ENCODE measurements at places on chromosomes 5 and 9.
A peak's percentile ranks its signal among the peaks of the same experiment; 100 is the strongest.

GRCh38 chr5:131265311-131265803 is 1.5 kb downstream of the CDC42SE2 start:
- DNase-seq = no peak

GRCh38 chr5:149265597-149265996 is 6.1 kb upstream of the AFAP1L1 start:
- peak; percentile 43 for DNase-seq

DNA sequence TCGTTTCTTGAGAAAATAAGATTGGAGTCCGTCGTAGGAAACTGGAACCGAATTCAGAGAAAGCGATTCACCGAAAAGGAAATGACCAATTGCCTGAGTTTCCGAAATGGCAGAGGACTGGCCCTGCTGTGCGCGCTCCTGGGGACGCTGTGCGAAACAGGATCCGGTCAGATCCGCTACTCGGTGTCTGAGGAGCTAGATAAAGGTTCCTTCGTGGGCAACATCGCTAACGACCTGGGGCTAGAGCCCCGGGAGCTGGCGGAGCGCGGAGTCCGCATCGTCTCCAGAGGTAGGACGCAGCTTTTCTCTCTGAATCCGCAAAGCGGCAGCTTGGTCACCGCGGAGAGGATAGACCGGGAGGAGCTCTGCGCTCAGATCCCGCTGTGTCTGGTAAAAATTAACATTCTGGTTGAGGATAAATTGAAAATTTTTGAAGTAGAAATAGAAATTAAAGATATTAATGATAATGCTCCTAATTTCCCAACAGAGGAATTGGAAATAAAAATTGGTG is 379 bp downstream of the PCDHGA3 start:
- no peak for DNase-seq

DNA sequence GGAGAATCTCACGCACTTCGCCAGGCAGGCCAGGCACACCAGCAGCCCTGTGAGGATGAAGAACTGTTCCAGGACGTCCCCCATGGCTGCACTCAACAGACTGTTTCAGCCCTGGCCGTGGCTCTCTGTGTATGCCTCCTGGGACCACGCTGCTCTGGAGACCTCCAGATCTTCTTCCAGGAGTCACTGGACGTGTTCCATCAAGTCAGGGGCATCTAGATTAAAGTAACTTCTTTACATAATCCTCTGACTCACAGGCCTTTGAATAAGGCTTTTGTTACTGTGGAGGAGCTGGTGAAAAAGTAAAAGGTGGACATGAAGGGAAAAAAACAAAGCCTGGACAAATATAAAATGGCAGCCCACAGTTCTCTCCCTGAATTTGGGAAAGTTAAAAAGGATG is at the start of gene HSD17B3:
HSD17B3 (minus strand) TSS at position 156 of the 400 bp plus-strand sequence; CDS start at position 84, 72 bp downstream.
- DNase-seq = no peak

DNA sequence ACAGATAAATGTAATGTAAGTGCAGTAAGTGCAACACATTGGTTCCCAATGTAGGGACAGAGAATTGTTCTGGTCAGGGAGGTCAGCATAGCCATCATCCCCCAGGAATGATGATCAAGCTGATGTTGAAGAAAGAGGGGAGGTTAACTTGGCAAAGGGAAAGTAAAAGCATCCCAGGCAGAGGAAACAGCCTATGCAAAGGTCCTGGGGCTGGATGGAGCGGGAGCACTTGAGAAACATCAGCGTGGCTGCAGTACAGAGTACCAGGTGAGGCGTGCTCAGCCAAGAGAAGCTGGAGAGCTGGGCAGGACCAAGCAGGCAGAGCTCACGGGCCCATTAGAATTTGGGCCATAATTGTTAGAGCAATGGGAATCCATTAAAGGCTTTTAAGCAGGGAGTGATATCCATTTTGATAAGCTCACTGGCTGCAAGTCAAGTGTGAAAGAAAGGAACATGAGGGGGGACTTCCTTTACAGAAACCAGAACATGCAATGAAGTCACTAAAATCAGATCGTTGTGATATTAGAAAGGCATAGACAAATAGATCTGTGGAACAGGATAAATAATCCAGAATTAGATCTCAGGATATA is 50.1 kb upstream of the HAND1 start:
- no peak for DNase-seq

- no peak for DNase-seq
These were observed 58.0 kb downstream of the ZNF510 start for GRCh38 chr9:96719921-96720320.

GRCh38 chr9:115328228-115328627 is 210.3 kb upstream of the TNC start:
- peak; percentile 5 for DNase-seq

- no peak for DNase-seq
These were observed 8.2 kb upstream of the ZFYVE16 start for GRCh38 chr5:80399526-80400239.

GRCh38 chr5:83583859-83584258 is 112.3 kb downstream of the VCAN start:
- no peak for DNase-seq

DNA sequence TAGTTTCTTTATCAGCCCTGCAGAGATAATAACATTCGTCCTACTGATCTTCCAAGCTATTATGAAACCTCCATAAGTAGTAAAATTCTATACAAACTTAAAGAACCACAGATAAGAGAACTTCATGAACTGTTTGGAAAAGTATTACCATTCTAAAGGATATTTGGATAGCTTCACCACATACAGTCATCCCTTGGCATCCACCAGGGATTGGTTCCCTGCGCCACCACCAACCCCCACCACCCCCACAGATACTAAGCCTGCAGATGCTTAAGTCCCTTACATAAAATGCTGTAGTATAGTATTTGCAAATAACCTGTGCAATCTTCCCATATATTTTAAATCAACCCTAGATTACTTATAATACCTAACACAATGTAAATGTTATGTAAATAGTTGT is 61.4 kb upstream of the SHISAL2B start:
- no peak for DNase-seq
